ENCODE measurements at places on chromosomes 5 and 9.

DNA sequence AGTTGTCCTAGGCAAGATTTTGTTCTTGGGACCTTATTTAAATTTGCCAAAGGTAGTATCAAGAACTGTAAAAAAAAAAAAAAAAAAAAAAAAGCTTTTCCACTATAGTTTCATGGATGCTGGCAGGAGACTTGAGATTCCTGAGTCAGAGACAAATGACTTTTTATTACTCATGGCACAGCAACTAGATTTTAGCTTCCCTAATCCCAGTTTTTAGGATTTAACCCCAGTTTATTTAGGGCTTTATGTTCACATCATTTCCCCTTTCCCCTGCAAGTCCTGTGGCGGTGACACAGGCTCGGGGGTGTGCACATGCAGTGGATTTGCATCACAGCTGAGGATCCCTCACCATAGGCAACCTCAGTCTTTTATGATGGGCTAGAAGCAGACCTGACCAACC, 144.9 kb downstream of the GOLPH3 start:
- DNase-seq = no peak

GRCh38 chr5:141529002-141529401, 40.1 kb downstream of the PCDHGC5 start:
- no peak for DNase-seq

DNA sequence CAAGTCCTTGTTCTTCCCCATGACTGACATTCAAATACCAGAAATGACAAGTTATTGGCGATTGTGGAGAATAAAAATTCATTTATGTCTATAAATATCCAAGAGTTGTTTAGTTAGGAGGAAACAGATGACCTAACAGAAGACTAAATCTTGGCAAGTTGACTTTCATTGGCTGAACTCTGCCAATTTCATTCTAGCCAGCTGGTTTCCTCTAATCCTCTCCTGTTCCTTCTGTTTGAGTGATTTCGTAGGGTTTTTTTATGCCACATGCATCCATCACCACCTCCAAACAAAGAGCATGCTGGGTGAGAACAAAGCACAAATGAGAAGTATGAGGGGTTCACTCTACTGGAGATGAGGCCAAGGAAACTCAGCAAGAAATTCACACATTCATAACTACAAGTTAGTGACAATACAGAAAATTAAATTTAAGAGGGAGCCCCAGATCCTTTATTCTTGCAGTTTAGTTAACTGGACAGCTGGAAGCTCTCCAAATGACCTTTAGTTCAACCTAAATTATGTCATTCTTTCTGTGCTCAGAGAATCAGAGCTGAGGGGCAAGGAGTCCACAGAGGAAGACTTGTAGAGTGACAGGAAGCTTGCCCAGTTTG, 932.0 kb downstream of the TLE4 start:
- DNase-seq = no peak

- DNase-seq = no peak
Observed at GRCh38 chr5:82386576-82386975, 108.4 kb upstream of the RPS23 start.

GRCh38 chr5:117054141-117054540, 479.5 kb upstream of the SEMA6A start:
- no peak for DNase-seq

GRCh38 chr5:147223948-147224791, 10.7 kb upstream of the STK32A start:
- DNase-seq = peak; percentile 38

DNA sequence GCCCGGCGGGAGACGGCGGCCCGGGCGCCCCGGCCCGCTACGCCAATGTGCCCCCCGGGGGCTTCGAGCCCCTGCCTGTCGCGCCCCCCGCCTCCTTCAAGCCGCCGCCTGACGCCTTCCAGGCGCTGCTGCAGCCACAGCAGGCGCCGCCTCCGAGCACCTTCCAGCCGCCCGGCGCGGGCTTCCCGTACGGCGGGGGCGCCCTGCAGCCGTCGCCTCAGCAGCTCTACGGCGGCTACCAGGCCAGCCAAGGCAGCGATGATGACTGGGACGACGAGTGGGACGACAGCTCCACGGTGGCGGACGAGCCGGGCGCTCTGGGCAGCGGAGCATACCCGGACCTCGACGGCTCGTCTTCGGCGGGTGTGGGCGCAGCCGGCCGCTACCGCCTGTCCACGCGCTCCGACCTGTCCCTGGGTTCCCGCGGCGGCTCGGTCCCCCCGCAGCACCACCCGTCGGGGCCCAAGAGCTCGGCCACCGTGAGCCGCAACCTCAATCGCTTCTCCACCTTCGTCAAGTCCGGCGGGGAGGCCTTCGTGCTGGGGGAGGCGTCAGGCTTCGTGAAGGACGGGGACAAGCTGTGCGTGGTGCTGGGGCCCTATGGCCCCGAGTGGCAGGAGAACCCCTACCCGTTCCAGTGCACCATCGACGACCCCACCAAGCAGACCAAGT, 723 bp downstream of the SNX18 start:
- DNase-seq = peak; percentile 48

GRCh38 chr9:123360161-123361085, 4.4 kb downstream of the CRB2 start:
- DNase-seq = peak; percentile 97

DNA sequence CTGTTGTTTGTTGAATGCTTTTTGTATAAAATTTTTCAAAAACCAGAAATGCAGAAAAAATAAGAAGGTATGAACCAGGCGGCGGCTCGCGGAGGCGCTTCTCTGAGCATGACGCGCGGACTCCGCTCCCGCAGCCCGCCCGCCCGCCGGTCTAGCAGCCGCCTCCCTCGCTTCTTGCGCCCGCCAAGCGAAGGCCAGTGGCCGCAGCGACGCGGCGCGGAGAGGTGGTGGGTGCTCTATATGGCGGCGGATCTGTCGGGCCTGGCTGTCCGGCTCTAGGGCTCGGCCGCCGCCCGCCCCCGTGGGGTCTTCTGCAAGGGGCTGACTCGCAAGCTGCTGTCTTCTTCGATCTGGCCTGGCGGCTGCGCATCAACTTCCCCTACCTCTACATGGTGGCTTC, 93.8 kb downstream of the ANKRD18A start:
- DNase-seq = no peak

DNA sequence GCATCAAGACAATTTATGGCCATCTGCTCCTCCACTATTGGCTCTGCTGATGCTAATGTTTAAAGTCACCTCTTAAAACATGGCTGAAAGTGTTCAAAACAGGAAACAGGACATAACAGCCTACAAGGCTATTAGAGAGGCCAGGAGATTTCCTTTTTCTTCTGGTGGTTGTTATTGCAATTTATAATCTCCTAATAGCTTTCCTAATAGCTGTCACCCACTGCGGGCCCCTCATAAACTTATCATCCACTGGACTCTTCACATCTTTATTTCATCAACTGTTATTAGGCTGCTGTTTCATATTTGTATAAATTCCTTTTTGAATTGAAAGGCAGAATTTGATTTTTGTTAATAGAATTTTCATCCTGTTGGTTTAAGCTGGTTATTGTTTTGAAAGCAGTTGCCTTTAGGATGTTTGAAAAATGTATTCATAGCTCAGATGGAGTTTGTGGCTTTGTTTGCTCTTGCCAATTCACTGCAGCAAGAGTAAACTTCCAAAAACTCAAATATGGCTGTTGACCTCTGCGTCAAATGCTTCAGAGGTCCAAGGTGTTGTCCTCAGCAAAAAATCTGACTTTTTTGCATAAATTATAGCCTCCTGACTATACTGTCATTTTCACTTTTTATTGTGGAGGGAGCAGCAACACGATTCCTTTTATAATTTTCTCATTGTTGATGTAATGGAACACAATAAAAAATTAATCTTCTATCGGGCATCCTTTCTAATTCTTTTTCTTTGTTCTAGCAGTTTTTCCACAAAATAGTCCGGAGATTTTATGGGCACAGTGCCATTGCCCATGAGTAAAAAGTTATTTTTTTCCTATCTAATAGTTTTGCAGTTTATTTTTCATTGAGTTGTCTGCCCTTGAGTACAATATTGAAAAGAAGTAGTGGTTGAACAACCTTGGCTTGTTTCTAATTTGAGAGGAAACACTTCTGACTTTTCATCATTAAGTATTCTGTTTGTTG, 69.3 kb downstream of the MAT2B start:
- no peak for DNase-seq

DNA sequence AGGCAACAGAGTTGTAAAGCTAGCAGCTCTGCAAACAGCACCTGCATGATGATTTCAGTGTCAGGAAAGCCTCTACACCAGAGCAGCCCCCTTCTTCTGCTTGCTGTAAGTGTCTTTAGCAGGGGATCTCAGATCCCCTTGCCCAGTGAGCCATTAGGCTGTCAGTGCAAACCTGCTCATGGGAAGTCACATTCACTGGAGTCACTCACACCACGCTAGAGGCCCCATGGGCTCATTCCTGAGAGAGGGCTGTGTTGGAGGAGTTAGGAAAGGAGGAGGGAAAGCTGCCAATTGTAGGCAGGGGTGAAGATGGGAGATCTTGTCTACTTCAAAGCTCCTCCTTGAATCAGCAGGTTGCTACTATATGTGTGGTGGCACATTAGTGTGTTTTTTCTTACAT, 275.2 kb downstream of the SMARCA2 start:
- no peak for DNase-seq

DNA sequence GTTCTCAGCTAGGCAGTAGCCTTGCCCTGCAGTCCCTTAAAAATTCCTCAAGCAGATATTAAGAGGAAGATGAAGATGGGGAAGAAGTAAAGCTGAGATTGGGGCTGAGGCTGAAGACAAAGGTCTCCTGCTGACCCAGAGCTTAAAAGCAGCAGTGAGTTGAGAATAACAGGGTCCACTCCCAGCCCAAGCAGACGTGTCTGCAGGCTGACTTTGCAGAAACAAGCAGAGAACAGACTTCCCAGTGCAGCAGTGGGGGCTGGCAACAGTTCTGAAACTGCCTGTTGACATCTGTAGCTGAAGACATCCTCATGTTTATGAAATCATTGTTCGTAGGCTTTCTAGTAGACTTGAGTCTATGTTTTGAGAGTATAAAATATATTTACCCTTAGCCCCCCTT, 1.1 kb downstream of the CTXN3 start:
- no peak for DNase-seq

GRCh38 chr5:55387865-55388264, 80.1 kb downstream of the MTREX start:
- no peak for DNase-seq

DNA sequence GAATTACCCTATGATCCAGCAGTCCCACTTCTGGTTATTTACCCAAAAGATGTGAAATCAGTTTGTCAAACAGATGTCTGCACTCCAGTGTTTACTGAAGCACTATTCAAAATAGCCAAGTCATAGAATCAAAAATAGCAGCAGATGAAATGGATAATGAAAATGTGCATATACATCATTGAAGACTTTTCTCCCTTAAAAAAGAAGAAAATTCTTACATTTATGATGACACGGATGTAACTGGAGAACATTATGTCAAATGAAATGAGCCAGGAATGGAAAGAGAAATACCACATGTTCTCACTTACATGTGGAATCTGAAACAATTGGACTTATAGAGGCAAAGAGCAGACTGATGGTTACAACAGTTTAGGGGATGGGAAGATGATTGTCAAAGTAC, 21.5 kb upstream of the PLEKHG4B start:
- DNase-seq = no peak

GRCh38 chr5:147791181-147791580, 8.7 kb upstream of the JAKMIP2 start:
- DNase-seq = no peak

DNA sequence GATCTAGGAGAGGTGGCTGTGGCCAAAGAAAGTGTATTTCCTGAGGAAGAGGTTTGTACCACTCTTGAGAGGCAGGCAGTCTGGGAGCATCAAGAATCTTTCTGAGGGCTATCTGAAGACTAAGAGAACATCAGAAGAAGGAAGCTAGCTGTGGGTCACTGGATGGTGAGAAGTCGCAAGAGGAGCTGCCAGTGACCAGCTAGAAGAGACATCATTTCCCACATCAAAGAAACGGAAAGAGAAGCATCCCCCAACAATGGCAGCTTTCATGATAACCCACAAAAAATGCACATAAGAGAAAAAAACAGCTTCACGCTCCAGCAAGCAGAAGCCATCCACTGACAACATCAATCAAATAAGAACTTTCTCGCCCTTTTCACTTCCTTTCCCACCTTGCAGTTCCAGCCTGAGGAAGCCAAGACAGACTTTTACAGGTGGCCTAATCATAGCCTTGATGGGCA, 25.0 kb upstream of the CEP78 start:
- DNase-seq = no peak

GRCh38 chr9:120368799-120369198, 211.2 kb downstream of the CDK5RAP2 start:
- DNase-seq = no peak

- no peak for DNase-seq
Observed at GRCh38 chr5:15215056-15215455, 284.9 kb upstream of the FBXL7 start.
